ENCODE measurements at places on chromosomes 2 and 18.

DNA sequence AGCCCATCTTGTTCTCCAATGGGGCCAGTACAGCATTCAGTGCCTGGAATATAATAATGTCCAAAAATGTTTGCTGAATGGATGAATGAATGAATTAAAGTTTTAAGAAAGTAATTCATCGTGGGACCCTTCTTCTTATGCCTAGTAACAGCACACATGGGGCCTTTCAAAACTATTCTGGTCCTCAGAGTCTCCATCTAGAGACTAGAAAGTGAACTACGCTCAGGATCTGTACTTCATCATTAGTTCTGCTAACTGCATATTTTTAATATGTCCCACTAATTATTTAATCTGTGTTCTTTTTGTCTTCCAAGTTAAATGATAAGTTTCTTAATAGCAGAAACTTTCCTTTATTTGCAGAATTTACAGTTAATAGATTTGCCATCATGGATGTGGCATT is 172.5 kb downstream of the SMAD2 start:
- DNase-seq = no peak

- DNase-seq = no peak
These were observed 18.9 kb upstream of the THOC1 start for GRCh38 chr18:286515-287310.

DNA sequence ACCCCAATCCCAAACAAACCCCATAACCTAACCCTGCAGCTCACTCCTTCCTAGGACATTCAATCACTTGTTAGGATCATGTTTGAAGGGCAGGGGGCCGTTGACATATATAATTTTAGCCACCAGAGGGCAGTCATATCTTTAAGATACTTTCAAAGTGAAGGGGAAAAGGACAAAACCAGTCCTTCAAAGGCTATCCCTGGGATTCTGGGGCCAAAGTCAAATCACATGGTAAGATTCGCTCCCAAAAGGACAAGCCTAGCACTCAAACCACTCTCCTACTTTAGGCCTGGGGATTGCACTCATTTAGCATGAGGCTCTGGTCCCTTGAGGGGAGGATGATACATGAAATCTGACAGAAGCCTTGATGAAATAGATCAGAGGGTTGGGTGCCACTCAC is 44.6 kb downstream of the HAUS1 start:
- DNase-seq = peak; percentile 48

- no peak for DNase-seq
These were observed 32.3 kb downstream of the FHOD3 start for GRCh38 chr18:36329684-36330434.

- no peak for DNase-seq
These were observed 1.5 kb downstream of the SMCHD1 start for GRCh38 chr18:2656981-2657512.

DNA sequence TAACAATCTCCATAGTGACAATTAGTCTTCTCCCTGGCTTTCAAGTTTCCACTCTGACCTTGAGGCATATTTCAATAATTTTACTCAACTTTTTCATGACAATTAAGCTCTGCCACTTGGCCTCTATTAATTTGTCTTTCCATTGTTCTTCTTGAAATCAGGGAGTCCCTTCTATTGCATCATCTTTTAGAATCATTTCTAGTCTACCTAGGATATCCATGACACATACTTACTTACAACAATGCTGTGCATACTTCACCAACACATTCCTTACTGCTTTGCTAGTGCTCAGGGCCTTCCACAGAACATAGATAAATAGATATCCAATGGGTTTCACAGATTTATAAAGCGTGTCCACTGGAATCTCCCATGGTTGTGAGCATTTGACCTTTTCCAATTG is 331.5 kb upstream of the LRP1B start:
- no peak for DNase-seq

DNA sequence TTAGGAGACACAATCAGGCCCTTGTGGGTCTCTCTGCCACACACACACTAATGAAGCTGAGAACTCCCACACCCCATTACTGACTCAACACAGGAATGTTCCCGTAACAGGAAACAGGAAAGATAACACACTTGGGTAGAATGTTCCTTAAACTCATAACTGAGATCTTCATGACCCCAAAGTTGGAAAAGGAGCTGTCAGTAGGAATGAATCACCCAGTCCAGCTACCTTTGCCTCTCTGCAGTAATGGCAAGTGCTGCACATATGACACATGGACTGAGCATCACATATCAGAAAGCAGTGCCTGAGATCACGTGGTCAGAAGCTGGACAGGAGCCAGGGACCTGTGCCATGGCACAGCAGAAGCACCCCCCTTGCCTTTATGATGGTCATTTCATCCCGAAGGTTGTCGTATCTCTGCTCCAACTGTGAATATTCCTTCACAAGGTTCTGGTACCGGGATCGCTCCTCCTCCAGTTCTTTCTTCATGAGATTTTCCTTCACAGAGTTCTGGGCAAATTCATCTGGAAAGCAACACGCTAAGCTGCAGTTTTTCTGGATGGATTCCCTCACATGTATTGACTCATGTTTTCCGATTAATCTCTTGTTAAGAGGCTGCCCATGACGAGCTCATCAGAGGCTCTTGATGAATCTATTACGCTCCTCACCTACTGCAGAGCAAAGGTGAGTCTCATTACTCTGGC is 65.4 kb upstream of the ACAA2 start:
- DNase-seq = no peak

DNA sequence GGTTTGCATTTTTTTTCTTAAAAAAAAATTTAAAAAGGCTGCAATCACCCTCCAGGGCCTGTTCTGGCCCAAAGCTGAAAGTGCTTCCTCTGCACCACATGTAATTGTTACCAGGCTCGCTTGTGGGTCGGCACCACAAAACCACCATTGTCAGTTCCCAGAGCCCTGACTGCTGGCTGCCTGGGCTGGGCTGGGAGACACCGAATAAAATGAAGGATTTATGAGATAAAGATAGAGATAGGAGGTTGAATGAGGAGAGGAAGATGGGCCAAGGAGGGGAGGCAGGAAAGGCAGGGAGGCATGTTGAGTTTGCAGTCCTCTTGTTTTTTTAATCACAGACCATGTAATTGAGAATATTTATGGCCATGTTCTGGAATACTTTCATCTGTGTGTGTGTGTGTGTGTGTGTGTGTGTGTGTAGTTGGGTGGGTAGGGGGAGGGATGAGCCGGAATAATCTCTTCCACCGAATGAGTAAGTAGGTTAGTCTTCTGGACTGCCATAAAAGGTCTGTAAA is 14.7 kb downstream of the NRP2 start:
- DNase-seq = no peak

Data from naive thymus-derived CD8-positive, alpha-beta T cell (primary cell).